SW 1271 (cell line): ENCODE measurements at places on chromosomes 2 and 18.

- DNase-seq, result no peak
Observed at GRCh38 chr2:9908639-9909038, 42.9 kb upstream of the GRHL1 start.

GRCh38 chr2:231720987-231721966 is 13.0 kb downstream of the PTMA start:
- DNase-seq, result no peak

GRCh38 chr2:169010633-169011460 is 20.3 kb downstream of the ABCB11 start:
- DNase-seq, result no peak

DNA sequence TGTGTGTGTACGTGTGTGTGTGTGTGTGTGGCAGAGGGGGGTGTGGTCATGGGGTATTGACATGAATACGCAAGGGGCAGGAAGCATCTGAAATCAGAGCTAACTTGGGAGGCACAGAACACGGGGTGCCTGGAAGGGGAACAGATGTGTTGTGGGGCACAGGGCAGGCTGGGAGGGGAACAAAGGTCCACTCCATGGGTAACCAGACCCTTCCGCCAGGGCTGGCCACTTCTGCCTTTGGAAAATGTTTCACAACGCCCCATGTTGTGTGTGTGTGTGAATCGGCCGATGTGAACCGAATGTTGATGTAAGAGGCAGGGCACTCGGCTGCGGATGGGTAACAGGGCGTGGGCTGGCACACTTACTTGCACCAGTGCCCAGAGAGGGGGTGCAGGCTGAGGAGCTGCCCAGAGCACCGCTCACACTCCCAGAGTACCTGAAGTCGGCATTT is at the start of gene SLC11A1:
TSS of gene SLC11A1 (plus strand) at position 358 of the 451 bp plus-strand sequence. CDS start 96 bp downstream, outside the sequence.
- DNase-seq, result no peak

GRCh38 chr2:165440367-165440766 is 29.1 kb upstream of the CSRNP3 start:
- no peak for DNase-seq

- DNase-seq, result no peak
Observed at GRCh38 chr2:183029219-183029618, 9.0 kb downstream of the NCKAP1 start.

DNA sequence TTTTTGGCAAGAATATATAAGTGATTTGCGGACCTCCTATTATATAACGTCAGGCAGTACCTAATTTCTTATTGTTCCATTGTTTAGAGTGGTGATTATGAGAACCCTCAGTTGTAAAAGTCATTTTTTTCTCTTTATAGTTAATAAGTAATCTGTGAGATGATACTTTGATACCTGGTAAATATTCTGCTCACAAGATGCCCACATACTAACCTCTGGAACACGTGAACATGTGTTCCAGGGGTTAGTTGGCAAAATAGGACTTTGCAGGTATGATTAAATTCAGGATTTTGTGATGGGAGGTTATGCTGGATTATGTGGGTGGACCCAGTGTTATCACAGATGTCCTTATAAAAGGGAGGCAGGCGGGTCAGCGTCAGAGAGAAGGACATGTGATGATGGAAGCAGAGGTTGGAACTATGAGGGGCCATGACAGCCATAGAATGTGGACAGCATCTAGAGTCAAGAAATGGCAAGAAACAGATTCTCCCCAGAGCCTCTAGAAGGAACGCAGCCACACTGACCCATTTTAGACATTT is 16.8 kb downstream of the MAIP1 start:
- no peak for DNase-seq

DNA sequence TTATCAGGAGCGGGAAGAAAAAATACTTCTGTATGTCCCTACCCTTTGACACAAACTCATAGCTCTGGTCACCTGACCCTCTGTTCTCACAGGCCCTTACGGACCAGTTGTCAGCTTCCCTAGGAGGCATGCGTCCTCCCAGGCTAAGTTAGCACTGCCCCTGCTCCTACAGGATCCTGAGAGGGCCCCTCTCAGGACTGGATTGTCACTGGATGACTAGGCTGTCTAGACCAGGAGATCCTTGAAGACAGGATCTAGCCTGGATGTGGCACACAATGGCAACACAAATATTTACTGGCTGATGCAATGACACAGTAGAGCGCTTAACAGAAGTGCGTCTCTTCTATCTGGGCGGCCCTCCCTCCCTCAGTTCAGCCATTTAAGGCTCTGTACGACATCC is 7.7 kb downstream of the FAM228A start:
- no peak for DNase-seq

DNA sequence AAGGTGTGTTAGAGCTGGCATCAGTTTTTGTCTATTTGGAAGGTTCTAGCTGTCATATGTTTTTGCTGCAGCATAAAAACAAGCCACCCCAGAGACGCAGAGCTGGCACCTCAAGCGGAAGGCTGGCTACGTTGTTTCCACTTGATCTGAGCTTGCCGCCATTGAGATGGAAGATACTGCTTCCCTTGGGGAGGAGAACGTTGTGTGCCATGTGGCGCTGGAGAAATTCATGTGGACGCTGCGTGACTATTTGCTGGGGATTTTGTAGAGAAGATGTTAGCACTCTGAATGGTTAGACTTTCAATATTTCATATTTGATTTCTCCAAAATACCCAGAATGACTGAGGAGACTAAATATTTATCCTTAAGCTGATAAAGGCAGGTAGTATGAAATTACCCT is 216.2 kb upstream of the ST6GAL2 start:
- no peak for DNase-seq

DNA sequence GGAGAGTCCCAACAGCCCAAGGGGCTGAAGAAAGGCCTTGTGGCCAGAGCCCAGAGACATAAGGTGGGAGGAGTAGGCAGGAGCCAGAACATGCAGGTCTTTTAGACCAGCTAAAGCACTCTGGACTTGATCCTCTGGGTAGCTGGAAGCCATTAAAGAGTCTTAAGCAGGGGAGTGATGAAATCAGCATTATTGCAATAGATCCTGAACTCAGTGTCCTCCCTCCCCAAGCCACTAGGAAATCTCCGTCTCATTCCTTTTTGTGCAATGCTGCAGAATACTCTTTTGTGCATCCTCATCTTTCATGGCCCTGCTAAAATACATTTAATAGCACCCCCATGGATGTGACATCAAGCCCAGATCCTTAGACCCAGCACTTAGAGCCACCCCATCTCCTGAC is 58.6 kb upstream of the ZCCHC2 start:
- no peak for DNase-seq

DNA sequence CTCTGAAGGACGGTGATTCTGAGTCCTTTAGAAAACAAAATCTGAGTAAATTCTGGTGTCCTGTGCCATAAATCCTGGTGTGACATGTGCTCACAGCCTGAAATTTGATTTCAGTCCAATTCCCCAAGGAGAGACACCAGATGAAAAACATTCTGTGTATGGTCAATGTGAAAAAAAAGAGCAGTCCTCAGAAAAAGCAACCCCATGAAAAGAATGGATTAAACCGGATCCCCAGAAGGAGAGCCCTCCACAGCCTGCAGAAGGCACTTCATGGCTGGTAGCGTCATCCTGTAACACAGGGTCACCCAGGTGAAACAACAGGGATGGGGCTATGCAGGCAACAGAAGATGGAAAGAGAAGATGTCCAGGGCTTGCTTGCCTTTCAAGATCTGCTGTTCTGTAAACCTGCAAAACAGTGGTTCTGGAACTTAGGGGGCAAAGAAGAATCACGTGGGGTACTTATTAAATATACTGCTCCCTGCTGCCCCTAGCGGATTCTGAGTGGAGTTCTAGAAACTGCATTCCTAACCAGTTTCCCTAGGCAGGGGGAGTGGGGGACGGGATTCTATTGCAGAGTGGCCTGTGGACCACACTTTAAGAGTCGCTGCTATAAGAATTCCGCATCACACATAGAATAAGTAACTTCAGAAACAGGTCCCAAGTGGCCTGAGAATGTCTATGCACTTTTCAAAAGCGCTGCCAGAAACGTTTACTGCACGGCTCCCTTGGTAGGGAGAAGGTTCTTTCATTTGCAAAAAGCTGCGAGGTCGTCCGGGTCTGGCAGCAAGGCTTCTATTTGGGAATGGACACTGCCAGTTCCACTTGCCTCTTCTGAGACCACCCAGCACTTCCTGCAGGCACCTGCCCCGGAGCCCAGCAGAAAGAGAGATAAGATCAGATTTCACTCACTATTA is 118.9 kb upstream of the ARL5A start:
- peak; percentile 7 for DNase-seq

- DNase-seq, result no peak
Observed at GRCh38 chr2:174839662-174840061, 75.4 kb upstream of the CHRNA1 start.

DNA sequence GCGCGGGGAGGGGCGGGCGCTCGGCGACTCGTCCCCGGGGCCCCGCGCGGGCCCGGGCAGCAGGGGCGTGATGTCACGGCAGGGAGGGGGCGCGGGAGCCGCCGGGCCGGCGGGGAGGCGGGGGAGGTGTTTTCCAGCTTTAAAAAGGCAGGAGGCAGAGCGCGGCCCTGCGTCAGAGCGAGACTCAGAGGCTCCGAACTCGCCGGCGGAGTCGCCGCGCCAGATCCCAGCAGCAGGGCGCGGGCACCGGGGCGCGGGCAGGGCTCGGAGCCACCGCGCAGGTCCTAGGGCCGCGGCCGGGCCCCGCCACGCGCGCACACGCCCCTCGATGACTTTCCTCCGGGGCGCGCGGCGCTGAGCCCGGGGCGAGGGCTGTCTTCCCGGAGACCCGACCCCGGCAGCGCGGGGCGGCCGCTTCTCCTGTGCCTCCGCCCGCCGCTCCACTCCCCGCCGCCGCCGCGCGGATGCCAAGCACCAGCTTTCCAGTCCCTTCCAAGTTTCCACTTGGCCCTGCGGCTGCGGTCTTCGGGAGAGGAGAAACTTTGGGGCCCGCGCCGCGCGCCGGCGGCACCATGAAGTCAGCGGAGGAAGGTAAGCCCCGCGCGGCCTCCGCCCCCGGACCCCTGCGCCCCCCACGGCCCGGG is at the start of gene NFATC1:
TSS of gene NFATC1 (plus strand) at position 170 of the 644 bp plus-strand sequence. CDS start at position 465, 295 bp downstream.
- no peak for DNase-seq

DNA sequence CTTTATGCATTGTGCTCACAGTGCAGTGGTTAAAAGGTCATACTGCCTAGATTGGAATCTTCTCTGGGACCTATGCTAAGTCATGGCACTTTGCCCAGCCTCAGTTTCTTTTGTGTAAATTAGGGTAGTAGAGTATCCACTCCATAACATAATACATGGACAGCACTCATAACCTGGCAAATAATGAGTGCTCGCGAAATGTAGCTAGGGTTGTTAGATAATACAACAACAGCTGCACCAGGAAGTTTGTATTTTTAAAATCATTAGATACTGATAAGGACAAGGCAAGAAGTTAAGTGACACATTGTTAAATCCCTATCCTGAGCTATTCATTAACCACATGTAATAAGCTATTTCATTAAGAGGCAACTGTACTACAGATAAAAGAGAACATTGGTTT is 13.8 kb upstream of the PLA2R1 start:
- no peak for DNase-seq

DNA sequence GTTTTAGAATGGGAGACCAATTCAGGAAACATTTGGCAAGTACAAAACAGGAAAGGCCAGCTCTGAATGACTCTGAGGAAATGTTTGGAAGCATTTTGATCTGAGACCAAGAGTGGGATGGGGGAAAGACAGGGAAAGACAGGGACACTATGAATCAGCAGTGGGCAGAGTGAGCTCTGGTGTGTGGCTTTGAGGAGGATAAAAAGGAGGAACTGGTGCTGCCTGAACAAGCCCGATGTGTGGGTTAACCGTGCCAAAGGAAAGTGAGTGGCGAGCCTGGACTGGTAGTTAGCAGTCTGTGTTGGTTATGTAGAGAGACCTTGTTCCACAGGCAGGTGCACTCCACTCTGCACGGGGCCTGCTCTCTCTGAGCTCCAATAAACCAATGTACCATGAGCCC is 5.3 kb downstream of the MFSD6 start:
- DNase-seq, result no peak

GRCh38 chr2:171747371-171747770 is 60.1 kb downstream of the DYNC1I2 start:
- no peak for DNase-seq

- DNase-seq, result no peak
Observed at GRCh38 chr2:216420367-216421101, 8.2 kb downstream of the SMARCAL1 start.

DNA sequence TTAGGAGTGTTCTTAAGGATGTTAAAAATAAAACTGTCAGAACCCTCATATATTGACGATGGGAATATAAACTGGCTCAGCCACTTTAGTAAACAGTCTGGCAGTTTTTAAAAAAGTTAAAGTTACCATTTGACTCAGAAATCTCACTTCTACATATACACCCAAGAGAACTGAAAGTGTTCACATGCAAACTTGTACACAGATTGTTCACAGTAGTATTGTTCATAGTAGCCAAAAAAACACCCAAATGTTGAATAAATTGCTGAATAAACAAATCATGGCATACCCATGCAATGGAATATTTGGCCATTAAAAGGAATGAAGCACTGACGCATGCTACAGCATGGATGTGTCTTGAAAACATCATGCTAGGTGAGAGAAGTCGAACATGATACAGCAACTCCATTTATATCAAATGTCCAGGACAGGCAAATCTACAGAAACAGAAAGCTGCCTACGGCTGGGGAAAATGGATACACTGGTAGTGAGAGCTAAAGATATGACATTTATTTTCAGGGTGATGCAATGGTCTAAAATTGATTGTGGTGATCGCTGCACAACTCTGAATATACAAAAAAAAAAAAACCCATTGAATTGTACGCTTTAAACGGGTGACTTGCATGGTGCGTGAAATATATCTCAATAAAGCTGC is 10.1 kb downstream of the RPL31 start:
- DNase-seq, result no peak

DNA sequence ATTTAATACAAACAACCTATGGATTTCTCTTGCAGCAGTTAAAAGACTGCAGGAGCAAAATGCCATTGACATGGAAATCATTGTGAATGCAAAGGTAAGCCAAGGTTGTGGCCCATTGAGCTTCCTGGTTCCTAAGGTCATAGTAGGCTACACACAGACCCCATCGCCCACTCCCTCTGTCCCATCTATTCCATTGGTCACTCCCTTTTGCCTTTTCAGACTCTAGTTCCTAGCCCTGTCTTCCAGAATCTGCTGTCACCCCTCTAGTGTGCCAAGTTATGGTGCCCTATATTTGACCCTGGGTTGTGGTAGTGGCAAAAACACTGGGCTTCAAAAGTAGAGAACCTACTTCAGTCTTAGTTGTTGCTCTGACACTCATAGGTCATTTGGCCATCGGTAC is 44.7 kb downstream of the UGP2 start:
- no peak for DNase-seq

DNA sequence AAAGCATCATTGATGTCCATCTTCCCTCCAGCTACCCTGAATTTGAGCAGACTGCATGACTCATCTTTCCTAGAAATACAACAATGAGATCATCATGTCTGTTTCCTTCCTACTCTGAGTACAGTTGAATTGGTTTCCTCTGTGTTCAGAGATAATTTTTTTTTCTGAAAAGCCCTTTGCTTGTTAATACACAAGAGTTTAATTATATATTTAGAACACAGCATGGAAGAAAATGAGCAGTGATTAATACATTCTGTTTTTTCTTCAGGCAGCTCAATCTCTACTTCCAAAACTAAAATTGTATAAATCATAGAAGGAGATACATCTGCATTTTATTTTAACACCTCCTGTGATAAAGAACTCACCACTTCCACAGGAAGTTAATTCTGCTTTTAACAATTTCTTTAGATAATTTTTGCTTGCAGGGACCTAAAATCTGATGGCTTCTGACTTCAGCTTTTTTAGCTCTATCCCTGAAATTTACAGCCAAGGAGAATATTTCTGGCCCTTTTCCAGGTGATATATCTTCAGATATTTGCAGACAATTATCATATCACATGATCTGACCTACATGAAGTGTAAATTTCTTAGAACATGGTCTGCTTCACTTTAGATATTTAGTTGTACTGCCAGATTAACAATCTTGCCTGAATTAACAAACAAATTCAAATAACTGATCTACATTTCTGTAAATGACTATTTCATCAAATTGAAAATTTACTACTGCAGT is 249.0 kb downstream of the TRIB2 start:
- no peak for DNase-seq
